ENCODE measurements at places on chromosomes 12 and 14.

DNA sequence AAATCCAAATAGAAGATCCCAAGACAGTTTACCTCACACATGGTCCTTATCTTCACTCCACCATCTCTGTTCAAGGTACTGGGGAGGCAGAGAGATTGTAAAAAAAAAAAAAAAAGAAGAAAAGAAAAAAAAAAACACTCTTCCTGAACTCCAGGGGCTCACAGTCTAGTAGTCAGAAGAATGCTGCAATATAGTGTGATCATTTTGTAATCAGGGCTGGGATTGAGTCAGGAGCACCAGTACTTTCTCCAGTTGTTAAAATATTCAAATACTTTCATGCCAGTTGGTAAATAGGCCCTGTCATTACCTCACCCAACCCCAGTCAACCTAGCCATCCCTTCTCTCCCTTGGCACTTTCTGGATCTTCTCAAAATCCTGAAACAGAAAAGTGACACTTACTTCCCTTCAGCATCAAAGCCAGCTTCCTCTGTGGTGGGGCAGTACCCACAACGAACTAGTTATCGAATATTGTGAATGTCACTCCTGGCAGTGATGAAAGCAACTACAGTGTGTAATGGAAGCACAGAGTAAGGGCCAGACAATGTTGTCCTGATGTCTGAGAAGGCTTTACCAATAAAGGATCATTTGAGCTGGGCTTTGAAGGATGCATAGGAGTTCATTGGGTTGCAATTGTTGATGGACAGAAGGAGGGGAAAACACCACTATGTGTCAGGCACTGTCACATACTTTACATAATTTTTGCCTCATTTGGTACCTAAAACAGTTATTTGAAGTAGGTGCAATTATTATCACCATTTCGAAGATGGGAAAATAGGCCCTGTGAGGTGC is 44.3 kb upstream of the HSPB8 start:
- no peak for DNase-seq

GRCh38 chr12:90305379-90305778 is 596.7 kb upstream of the ATP2B1 start:
- no peak for DNase-seq

- DNase-seq = no peak
Measured at GRCh38 chr14:103881268-103882201, 34.2 kb upstream of the PPP1R13B start.

GRCh38 chr12:49976557-49976956 is 3.8 kb downstream of the AQP6 start:
- no peak for DNase-seq

- no peak for DNase-seq
Measured at GRCh38 chr12:53289891-53290290, 5.5 kb upstream of the PFDN5 start.

DNA sequence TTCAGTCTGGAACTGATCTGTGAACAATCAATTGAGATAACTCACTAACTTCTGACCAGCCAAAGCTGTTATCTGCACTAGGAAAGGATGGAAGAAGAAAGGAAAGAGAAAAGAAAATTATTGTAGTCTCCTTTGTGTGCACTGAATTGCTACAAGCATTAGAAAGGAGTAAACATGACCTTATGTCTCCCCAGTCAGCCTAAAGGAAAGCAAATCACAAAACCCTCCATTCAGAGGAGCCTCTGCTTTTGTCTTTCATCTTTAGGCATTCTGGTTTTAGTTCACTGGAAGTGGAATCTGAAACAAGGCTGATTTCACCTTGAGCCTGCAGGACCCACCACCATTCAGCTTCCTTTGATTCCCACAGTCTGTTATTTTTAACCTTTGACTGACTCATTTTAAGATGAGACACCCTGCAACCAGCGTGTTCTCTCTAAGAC is 26.0 kb downstream of the TBX3 start:
- DNase-seq = no peak

- peak; percentile 71 for DNase-seq
Measured at GRCh38 chr12:52119398-52120254, 40.1 kb downstream of the SMIM41 start.

DNA sequence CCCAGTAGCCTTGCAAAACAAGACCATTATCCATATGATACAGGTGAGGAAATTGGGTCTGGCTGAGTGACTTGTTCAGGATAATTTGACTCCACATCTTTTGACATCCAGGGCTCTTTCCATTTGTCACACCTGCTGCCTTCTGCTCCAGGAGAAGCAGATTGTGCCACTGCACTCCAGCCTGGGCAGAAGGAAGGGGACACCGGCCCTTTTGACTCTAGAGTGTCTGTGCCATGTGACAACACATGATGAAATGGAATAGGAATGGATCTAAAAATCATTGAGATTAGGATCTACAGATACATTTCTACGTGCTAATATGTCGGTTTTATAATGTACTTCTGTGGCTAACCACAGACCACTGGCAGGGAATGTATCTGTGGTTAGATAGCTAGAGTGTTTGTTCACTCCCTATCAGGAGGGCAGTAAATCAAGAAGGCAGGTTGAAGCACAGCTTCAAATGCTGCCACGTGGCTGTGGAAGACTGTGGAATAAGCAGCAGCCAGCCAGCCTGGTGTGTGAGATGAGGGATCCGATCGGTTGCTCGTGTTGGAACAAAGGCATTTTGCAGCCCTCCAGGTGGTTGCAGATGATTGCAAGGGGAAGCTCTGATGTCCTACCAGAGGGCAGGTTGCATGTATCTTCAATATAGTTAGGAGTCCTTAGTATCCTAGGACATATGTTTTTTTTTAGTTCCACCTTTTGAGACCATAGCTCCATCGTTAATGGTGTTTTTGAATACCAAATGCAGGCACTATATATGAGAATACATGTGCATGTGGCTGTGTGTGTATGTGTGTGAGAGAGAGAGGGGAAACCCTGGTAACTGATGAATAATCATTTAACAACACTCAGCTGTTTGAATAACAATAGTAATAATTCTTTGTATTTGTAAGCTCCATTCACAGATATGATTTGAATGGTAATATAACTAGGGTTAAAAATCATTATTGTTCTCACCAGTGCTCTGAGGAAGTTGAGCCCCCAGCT is 28.6 kb downstream of the EML1 start:
- DNase-seq = no peak

- no peak for DNase-seq
Measured at GRCh38 chr14:90388437-90388836, 8.4 kb upstream of the CALM1 start.

- peak; percentile 71 for DNase-seq
Measured at GRCh38 chr12:49698619-49699545, 8.3 kb downstream of the FMNL3 start.

DNA sequence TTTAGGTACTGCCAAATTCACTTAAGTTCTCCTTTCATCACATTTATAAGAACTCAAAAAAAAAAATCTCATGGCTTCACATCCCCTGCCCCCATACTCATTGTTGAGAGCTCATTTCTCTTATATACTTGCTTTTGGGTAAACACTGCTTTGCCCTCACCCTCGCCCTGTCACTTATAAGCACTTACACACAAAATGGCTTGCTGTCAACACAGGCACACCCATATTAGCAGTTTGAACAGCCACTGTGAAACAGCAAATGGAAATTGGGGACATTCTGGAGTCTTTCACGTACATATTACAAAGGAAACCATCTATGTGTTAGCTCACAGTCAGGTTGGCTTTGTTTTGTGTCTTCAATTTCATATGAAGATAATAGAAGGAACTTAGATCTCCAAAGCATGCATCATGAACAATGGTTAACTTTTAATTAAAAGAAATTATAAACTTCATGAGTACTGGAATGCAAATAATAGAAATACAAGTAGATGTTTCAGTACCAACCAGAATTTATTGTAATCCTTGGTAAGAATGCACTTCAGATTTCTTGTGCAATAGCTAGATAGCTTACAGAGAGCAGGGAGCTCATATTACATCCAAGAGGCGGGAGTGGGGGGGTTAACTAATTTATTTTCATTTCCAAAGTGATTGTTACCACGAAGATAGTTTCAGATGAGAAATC is 272.2 kb downstream of the ALG10B start:
- no peak for DNase-seq

DNA sequence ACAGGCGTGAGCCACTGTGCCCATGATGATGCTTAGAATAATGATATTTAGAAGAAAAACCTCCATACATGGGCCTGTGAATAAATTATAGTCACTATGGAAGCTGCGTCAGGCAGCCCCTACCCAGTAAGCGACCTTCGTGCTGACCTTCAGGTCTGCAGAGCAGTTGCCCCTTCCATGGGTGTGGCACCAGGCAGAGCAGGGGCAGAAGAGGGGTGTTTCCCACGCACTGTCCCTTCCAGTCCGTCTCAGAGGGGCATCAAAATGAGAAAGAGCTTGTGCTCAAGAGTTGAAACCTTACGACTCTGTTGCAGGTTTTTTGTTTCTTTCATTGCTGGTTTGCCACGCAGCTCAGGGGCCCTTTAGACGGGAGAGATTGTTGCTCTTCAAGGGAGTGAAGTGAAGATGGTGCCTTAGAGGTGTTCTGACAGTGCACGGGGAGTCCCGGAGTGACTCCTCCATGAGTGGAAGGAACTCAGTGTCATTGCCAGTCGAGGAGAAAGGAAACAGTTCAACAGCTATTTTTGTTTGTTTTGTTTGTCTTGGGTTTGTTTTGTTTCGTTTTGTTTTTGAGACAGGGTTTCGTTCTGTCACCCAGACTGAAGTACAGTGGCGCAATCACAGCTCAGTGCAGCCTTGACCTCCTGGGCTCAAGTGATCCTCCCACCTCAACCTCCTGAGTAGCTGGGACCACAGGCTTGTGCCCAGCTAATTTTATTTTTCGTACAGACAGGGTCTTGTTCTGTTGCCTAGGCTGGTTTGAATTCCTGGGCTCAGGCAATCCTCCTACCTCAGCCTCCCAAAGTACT is 13.9 kb downstream of the CKB start:
- DNase-seq = no peak

DNA sequence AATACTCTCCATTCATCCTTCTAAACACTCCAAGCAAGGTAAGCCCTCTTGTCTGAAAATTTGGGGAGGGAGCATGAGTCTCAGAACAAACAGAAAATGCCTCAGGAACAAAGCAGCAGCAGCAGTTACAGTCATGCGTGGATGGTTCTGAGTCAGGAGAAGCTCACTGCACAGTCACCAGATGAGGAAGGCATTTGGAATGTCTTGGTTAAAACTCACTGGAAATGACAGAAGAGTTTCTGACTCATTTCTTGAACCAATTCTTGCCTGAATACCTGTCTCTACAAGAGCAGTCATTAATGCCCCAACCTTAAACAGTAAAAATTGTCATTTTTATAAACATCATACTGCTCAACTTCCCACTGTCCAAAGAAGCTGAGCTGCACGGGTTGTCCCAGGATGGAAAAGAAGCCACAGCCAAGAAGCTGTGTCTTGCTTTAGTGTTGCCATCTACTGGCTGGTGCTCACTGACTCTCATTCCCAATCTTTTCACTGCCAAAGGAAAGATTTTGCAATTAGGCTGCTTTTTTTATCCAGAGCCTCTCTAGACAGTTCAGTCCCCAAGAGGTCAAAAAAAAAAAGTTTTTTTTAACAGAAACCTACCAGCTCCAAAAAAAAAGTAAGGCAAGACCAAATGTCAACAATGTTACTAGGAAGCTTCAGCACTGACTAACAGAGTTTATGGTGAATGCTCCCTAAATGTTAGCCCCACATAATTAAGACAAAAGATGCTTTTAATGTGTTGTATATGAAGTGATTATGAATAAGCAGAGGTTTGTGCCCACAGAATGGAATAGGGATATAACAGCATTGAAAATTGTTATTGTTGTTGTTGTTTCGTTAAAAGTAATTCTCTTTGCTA is 40.4 kb downstream of the KICS2 start:
- DNase-seq = no peak

GRCh38 chr12:84455598-84455997 is 457.0 kb downstream of the SLC6A15 start:
- no peak for DNase-seq

DNA sequence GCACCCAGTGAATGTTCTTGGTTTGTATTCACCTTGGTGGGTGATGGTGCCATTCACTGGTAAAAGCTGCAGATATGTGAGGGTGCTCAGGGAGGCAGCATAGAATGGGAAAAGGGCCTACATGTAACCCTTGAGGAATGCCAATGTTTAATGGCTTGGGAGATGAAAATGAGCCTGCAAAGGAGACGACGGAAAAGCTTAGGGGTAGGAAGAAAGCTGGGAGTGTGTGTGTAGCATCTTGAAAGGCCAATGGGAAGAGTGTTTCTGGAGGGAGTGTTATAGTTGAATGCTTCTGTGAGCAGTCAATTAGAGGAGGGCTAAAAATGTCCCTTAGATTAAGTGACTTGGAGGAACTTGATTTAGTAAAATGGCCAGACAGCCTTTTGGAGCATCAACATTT is 24.9 kb downstream of the PPM1A start:
- no peak for DNase-seq

- no peak for DNase-seq
Measured at GRCh38 chr12:105076913-105077312, 7.3 kb downstream of the ALDH1L2 start.

DNA sequence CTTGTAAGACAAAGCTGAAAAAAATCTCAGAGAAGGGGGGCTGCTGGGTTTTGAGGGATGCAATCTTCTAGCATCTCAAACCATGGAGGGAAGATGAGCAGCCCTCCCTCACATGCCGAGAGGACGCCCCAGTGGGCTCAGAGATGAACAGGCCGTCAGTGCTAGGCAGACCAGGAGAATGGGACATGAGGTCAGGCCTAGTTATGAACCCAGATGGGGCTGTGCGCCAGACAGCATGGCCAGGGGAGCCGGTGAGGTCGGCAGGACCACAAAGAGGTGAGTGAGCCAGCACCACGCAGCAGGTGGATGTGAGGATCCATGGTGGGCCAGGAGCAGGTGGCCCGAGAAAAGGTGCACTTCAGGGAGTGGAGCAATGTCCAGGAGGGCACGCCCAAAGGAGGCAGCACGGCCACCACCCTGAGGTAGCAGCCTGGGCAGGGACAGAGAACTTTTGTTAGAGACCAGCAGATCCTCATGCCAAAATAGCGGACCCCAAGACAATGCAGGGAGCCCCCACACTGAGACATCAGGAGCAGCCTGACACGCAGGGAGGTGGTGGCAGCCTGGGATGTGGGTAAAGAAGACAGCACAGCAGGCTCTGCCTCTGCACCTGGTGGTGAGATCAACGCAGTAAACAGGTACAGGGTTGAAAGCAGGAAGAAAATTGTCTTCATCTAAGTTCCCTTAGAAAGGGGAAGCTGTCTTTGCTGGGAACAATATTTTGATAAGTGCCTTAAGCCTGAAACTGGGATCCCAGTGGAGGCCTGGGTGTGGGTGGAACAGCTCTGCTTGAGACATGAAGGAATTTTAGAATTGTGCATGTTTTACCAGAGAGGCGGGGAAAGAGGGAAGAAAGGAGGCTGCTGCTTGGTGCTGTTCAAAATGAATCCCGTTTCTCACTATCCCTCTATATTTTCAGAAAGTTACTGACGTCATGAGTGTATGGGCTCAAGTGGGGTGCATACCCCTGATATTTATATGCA is 17.8 kb upstream of the MCRS1 start:
- no peak for DNase-seq

- DNase-seq = no peak
Measured at GRCh38 chr12:8912914-8913313, 1.4 kb upstream of the PHC1 start.

- no peak for DNase-seq
Measured at GRCh38 chr12:6923003-6923732, 4.6 kb upstream of the ATN1 start.
